ENCODE measurements at places on chromosomes 16 and 17. TPM values are rescaled to one million over a fixed set of nuclear protein-coding genes. Genes with fewer than 3 reads are reported as not detected.

Gene NAGS
- 0.96 TPM for total RNA-seq

Gene HYDIN
- total RNA-seq = not detected

Gene PROCA1
- 17.3 TPM for total RNA-seq

Gene CCL18
- not detected for total RNA-seq

Gene TOM1L1
- total RNA-seq = not detected

Gene SLC13A2
- total RNA-seq = not detected

GRCh38 chr16:3508736-3509135, 7.9 kb downstream of the CLUAP1 start:
- no peak for DNase-seq

GRCh38 chr16:50377001-50377400, 8.2 kb upstream of the BRD7 start:
- DNase-seq = no peak

- DNase-seq = no peak
Observed at GRCh38 chr16:51154271-51155171, 3.5 kb upstream of the SALL1 start.

GRCh38 chr16:35749253-35750141, 2290.1 kb downstream of the TP53TG3F start:
- DNase-seq = no peak

GRCh38 chr16:54400261-54400660, 113.7 kb upstream of the IRX3 start:
- DNase-seq = no peak

GRCh38 chr17:2796164-2797125, at the start of gene RAP1GAP2:
RAP1GAP2 (plus strand) TSS chr17:2796438; CDS start chr17:2796528, 90 bp downstream.
- peak; percentile 71 for DNase-seq

- no peak for DNase-seq
Observed at GRCh38 chr17:57499648-57500049, 243.3 kb downstream of the MSI2 start.

GRCh38 chr16:72470541-72470940, 298.6 kb upstream of the PMFBP1 start:
- DNase-seq = no peak

DNA sequence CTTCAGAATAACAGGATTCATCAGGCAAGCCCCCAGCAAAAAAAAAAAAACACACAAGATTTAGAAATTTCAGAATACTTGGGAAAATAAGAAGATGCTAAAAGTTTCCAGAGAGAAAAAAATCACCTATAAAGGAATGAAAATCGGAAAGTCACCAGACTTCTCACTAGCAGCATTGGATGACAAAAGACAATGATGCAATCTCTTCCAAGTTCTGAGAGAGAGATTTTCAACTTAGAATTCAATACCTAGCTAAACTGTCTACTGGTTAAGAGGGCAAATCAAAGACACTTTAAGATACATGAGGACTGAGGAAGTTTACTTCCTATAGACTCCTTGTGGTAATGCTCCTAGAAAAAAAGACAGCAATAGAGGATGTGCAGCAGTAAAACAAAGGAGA, 23.9 kb upstream of the TNS4 start:
- no peak for DNase-seq

DNA sequence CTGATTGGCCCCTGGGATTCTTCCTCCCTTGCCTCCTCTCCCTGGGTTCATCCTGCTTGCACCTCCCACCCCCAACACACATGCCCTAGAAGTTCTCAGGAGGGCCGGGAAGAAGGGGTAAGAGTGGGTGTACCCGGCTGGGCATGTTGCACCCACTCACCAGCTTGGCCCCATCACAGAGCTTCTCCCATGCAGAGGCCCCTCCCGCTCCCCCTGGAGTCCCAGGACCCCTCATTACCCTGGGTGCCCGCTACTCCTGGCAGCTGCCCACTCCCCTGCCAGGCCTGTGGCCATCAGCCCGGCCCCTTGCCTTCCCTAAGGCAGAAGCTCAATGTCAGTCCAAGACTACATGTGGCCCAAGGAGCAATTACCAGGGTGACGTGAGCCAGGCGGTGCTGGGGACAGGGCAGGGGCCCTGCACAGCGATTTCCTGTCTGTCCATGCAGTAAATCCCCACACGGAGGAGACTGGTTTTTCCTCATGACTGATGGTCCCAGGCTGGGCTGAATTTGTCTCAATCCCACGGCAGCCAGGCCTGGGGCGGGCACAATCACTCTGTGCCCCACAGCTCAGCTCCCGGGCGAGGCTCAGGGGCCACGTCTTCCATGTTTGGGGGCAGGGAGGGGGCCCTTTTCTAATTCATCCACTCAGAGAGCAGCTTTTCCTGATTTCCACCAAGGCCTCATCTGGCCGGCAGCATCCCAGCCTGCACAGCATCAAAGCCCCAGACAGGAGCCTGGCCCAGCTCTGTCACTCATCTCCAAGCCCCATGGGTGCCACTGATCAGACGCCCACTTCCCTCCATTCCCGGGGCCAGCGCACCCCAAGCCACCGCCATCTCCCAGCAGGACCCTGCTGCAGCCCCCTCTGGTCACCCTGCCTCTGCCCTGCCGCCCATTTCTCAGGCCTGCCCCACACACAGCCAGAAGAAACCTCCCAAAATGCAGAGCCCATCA, 234.7 kb downstream of the KATNIP start:
- DNase-seq = no peak

- no peak for DNase-seq
Observed at GRCh38 chr17:4642286-4642685, 808 bp upstream of the ALOX15 start.

DNA sequence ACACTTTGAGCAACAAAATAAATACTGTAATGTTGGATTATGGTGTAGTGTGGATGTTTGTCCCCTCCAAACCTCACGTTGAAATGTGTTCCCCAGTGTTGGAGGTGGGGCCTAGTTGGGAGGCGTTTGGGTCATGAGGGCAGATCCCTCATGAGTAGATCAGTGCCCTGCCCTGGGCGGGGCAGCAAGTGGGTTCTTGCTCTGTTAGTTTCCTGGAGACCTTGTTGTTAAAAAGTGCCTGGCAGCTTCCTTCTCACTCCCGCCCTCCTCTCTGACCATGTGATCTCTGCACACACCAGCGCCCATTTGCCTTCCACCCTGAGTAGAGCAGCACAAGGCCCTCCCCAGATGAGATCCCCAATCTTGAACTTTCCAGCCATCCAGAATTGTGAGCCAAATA, 67.7 kb downstream of the MPRIP start:
- peak; percentile 14 for DNase-seq

DNA sequence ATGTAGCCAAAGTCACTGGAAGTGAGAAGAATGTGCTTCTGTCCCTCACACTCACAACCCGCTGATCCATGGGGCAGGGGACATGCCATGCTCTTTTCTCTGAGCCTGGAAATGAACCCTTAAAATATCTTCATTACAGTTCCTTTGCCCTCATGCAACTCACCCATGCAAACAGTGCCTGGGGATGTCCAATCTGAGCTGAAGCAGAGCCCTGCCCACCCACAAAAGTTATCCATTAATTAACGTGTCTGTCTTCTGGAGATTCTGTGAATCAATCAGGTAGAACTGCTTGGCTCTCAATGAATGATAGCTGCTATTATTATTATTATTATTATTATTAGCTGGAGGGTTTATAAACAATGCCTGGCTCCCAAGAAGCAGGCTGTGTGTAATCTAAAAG, 133.7 kb downstream of the USP31 start:
- DNase-seq = no peak

GRCh38 chr17:79612468-79613194, 1.8 kb upstream of the RBFOX3 start:
- DNase-seq = no peak

DNA sequence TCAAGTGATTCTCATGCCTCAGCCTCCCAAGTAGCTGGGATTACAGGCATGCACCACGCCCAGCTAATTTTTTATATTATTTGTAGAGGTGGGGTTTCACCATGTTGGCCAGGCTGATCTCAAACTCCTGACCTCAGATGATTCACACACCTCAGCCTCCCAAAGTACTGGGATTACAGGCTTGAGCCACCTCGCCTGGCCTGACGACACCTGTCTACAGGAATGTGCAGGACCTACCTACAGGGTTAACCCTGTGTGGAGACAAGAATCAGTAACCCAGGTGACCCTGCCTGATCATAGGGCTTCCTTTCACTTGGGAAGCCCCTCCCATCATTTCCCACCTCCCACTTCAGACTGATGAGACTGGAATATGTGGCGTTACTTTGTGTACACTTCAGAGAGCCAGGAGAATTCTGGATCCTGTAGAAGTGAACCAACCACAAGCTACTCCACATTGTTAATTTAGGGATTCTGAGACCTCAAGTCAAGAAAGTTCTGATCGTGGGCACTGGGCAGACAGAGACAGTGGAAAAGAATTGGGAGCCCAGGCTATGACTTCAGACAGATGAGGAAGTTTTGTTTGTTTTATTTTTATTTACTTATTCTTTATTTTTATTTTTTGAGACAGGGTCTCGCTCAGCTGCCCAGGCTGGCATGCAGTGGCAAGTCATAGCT, 5.7 kb upstream of the MILR1 start:
- no peak for DNase-seq
